ENCODE measurements at places on chromosomes 11 and 22.

- DNase-seq: no peak
Observed at GRCh38 chr11:10680956-10681487, 12.5 kb downstream of the IRAG1 start.

DNA sequence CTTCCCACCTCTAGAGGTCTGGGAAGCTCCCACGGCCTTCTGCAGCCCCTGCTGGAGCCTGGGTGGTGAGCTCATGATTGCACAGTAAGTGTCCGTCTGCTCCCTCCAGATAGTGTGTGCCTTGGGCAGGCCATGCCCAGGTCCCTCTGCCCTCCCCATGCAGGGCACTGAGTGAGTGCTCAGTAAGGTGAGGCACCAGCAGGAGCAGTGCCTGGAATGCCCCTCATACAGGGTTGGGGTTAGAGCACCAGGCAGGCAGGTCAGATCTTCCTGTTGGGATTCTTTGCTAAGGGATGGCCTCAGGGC lies 50.3 kb downstream of the NAT10 start:
- no peak for DNase-seq

- DNase-seq: peak; percentile 32
Observed at GRCh38 chr11:119056421-119056999, 495 bp downstream of the HYOU1 start.

- DNase-seq: no peak
Observed at GRCh38 chr11:47186076-47186699, at the start of gene PACSIN3. TSS of gene PACSIN3 (minus strand) at chr11:47186434. CDS start at chr11:47182727, 3,707 bp downstream.

GRCh38 chr11:58801302-58801701 lies 43.2 kb downstream of the GLYATL2 start:
- DNase-seq: no peak

- no peak for DNase-seq
Observed at GRCh38 chr11:121367844-121368225, 75.3 kb downstream of the SC5D start.

DNA sequence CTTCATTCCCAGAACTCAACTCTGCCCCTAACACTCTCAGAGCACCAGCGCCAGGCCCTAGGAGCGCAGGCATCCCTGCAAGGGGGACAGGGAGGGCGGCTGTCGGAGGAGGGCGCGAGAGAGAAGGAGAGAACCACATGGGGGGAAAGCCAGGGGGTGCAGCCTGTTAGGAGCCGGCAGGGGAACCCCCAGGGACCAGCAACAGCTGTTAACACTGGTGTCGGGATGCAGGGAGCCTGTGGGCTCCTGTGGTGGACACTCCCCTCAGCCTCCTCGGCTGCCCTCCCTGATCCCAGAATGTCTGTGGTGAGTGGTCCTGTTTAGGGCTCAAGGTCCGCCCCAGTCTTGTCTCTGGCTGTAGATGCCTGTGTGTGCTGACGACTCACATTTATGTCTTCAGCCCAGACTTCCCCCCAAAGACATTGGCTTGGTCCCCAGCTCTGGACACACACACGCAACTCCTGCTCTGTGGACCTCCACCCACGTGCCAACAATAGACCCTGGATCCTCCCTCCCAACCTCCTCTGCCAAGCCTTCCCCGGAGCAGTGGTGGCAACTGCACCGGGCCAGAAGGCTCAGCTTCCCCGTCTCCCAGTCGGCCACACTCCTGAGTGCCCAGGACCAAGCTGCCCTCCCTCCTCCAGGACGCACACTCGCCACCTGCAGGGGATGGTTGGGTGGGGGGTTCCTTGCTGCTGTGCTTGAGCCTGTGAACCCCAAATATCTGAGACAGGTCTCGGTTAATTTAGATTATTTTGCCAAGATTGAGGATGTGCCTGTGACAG lies 817 bp upstream of the IFITM5 start:
- DNase-seq: no peak

DNA sequence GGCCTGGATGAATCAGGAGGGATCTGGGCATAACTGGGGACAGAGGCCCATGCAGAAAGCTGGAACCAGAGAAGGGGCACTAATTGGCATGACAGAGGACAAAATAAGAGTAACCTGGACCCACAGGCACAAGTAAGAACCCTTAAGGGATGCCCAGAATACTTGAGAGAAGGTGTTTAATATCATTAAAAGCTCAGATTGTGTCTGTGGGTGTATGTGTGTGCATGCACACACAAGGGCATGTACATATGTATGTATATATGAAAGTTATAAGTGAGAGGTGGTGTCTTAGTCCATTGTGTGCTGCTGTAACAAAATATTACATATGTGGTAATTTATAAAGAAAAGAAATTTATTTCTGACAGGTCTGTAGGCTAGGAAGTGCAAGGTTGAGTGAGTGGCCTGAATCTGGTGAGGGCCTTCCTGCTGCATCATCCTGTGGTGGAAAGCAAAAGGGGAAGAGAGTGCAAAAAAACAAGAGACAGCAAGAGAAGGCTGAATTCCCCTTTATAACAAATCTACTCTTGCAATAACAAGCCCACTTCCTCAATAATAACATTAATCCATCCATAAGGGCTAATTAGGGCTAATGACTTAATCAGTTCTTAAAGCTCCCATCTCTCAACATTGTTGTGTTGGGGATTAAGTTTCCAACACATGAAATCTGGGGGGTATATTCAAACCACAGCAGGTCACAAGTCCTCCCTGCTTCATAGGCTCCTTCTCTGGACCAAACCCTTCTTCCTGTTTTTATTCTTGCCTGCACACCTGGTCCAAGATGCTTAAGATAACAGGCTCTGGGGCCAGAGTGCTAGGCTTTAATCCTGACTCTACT lies 68.3 kb upstream of the POU2AF2 start:
- no peak for DNase-seq

DNA sequence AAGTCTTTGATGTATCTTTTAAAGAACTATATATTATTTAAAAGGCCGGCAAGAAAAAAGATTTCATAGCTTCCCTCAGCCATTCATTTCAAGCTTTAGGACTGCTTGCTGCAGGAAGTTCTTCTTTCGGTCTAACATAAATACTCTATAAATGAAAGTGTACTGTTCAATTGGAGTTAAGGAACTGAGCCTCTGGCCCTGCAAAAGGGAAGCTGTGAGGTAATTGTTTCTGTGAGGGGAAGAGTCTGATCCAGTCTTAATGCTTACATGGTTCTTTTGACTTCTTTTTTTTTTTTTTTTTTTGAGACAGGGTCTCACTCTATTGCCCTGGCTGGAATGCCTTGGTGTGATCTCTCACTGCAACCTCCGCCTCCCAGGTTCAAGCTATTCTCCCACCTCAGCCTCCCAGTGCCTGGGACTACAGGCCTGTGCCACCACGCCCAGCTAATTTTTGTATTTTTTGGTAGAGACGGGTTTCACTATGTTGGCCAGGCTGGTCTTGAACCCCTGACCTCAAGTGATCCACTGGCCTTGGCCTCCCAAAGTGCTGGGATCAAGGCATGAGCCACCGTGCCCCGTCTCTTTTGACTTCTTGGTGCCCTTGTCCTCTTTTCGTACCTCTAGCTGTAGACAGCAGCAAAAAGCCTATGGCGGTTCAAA lies 4.7 kb upstream of the TRIM29 start:
- no peak for DNase-seq

DNA sequence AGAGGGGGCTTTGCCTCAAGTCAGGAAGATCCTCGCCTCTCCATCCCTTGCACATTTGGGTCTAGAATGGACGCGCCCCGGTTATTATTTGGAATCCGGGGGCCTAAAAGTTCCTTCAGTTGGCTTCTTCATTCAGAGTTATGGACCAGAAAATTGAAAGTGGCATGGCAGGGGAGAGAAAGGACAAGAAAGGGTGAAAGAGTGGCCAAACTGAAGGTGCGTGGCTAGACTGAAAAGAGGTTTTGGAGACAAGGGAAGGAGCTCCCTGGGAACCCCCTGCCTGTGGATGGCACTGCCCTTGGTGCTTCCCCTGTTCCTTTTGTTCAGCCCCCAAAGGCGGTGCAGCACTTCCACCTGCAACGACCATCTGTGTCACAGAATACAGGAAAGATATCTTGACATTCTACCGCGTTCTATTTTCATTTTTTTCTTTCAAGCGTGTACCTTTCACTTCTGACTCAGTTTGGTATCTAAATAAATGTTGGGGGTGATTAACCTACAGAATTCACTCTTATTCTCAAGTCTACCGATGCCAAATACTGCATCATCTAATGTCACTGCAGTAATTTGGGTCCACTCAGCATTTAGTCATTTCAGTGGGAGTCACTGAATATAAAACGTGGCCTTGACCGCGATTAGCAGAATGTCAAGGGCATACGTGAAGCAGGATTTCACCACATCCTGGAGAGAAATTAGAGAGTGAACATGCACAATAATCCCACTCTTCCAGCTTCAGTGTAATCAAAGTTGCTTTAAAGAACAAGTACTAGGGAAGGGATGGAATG lies 88.1 kb upstream of the ARHGAP32 start:
- no peak for DNase-seq

DNA sequence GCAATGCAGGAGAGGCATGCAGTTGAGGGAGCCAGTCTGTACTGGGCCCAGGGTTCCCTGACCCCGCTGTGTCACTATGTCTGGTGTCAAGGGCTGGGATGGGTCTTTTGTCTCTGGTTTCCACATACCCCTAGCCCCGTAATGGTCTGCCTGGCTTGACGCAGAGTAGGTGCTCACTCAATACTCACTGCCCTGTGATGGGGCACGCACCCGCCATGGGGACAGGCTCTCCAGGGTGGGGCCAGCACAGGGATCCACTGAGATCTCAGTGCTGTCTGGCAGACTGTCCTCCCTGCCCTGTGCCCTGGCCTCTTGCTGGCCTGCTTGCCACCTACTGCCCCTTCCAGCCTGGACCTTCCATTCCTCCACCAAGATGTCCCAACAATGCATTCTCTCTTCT lies 101.7 kb upstream of the CD82 start:
- DNase-seq: no peak

DNA sequence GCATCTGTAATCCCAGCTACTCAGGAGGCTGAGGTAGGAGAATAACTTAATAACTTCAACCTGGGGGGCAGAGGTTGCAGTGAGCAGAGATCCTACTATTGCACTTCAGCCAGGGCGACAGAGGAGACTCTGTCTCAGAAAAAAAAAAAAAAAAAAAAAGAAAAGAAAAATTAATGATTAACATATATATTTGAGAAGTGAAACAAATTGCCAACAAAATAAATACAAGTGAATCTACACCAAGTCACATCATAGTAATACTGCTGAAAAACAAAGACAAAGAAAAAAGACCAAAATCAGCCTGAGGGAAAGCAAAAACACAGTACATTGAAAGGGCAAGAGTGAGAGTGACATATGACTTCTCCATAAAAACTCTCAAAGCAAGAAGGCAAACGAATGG lies 123.7 kb downstream of the CASP12 start:
- DNase-seq: no peak

DNA sequence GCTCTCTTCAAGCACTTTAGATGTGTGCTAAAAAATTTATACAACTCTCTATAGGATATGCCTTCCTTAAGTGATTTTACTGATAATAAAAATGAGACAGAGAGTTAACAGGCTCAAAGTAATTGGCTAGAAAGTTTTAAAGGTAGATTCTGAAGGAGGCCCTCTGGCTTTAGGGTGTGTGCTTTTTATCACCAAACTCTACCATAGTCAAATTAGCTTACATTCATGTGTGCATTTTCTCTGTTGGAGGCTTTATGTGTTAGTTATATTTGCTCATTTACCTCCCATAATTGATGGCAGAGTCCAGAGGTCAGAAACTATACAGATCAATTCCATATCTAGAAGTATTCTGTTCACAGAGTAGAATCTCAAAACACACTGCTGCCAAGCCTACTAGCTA lies 317.5 kb downstream of the JRKL start:
- no peak for DNase-seq

DNA sequence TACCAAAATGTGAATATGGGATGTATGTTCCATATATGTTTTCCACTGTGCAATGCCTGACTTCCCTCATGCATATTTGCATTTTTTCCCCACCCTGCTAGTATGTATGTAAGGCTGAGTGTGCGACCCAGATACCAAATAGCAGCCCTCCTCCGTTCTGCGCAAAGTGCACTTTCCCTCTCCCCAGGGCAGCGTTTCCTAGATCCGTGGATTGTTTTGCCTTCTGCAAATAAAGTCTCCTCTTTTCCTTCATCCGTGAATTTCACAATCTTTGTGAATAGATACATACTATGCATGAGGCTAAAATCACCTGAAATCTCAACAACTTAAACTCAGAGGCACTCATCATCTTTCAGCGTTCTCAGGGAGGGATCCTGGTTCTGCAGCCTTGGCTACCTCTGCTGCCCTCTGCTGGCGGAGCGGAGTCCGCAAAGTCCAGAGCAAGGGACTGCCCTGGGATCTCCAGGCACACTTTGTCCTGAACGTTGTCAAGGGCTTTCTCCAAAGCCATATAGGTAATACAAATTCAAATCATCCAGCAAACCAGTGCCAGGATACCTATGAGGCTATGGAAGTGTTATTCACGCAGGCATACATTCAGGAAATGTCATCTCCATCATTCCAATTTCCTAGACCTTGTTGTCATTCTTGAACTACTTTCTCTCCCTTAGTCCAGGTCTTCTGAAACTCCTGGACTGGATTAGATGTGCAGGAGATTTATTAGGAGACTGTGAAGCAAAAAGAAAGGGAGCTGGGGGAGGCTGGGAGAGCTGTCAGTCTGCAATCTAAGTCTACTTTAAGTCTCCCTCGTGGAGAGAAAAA lies 53.1 kb downstream of the CNTF start:
- peak; percentile 54 for DNase-seq

- peak; percentile 26 for DNase-seq
Observed at GRCh38 chr11:95991101-95991500, 67.2 kb upstream of the MTMR2 start.

- DNase-seq: no peak
Observed at GRCh38 chr11:126991596-126991995, 9.0 kb downstream of the KIRREL3 start.

GRCh38 chr11:114084414-114084813 lies 24.9 kb downstream of the ZBTB16 start:
- DNase-seq: no peak

- DNase-seq: no peak
Observed at GRCh38 chr11:63251312-63251711, 7.9 kb upstream of the SLC22A25 start.

GRCh38 chr11:14907411-14908213 lies 15.6 kb upstream of the CYP2R1 start:
- peak; percentile 74 for DNase-seq

GRCh38 chr11:98512938-98513337 lies 507.8 kb upstream of the CNTN5 start:
- no peak for DNase-seq

DNA sequence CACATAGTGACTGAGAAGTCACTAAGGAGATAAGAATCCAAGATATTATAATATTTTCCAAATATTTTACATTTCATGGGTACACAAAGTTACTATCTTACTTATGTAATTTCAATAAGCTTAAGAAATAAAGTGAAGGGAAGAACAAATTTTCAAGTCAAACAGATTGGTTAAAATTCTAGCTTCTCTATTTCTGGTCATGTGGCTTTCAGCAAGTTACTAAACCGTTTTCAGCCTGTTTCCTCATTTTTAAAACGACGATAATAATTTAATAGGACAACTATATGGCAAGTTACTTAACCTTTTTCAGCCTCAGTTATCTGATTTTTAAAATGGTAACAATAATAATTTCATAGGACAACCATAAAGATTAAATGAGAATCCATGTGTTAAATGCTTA lies 15.6 kb downstream of the DCUN1D5 start:
- DNase-seq: no peak

- no peak for DNase-seq
Observed at GRCh38 chr11:86103808-86104207, 34.9 kb upstream of the PICALM start.

GRCh38 chr11:1015826-1016545 lies 20.5 kb downstream of the MUC6 start:
- DNase-seq: no peak

- no peak for DNase-seq
Observed at GRCh38 chr11:116840746-116841296, 3.4 kb upstream of the APOA1 start.

All from T-helper 2 cell (primary cell).